ENCODE measurements at places on chromosomes 5 and 9.

- DNase-seq, result no peak
Observed at GRCh38 chr5:6066016-6066415, 312.3 kb downstream of the MED10 start.

DNA sequence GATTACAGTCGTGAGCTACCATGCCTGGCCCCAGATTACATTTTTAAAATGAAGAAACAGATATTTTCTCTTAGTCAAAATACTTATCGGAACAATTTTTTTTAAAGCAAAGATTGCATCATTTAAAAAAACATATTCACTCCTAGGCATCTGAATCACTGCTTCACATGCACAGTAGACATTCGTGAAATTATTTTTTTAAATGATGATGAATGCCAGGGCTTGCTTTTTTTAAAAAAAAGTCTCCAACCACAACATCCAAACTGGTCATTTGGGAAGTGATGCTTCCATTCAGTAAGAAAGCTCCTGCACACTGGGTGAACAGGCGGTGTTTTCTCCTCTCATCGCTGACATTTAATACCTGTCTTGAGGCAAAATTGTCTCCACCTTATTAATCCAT lies 223.0 kb upstream of the DMRT1 start:
- DNase-seq, result peak; percentile 19

- no peak for DNase-seq
Observed at GRCh38 chr9:2153630-2154217, 138.6 kb downstream of the SMARCA2 start.

DNA sequence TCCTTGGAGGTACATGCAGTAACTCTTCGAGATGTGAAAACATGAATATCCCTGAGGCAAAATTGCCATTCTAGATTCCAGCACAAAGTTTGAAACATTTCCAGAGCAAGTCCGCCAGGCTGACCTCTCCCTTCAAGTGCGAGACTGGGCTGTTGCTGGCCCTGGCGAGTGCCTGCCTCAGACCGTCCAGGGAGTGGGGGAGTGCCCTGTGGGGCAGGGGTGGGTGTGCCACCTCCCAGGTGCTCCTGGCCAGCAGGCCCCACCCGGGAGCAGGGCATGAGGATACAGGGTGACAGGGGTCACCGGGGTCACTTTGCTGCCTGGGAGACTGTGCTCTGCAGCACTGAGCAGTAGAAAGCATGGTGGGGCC lies 199.9 kb downstream of the AOPEP start:
- DNase-seq, result no peak

DNA sequence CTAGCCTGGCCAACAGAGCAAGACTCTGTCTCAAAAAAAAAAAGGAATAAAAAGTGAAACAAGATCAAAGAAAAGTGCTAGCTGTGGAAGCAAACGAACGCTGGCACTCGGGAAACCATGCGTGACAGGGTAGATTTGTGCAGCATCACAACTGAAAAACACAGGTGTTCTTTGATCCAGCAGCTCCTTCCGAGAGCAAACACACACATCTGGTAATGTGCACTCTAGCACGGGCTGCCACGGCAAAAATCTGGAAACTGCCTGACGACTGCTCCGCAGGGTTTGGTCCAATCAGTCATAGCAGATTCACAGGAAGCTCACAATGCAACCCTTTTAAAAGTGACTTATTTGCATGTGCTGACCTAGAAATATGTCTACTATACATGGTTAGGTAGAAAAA lies 80.0 kb downstream of the SYK start:
- no peak for DNase-seq

DNA sequence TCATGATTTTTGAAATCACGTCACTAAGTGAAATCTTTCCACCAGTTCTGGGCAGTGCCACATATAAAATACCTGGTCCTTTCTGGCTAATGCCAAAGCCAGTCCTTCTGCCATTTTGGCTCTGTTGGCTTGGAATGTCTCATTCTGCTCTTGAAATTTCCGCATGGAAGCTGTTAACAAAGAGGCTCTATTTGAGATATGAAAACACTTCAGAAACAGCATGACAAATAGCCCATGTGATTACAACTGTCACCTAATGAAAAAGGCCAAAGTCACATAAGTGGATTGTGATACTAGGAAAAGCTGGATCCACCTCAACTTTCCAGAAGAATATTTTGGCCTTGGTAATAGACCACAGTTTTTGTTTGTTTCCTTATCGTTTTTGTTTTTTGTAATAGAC lies 12.8 kb downstream of the GOLGA1 start:
- DNase-seq, result no peak

- DNase-seq, result peak; percentile 77
Observed at GRCh38 chr9:5442400-5443011, 4.8 kb upstream of the PLGRKT start.

DNA sequence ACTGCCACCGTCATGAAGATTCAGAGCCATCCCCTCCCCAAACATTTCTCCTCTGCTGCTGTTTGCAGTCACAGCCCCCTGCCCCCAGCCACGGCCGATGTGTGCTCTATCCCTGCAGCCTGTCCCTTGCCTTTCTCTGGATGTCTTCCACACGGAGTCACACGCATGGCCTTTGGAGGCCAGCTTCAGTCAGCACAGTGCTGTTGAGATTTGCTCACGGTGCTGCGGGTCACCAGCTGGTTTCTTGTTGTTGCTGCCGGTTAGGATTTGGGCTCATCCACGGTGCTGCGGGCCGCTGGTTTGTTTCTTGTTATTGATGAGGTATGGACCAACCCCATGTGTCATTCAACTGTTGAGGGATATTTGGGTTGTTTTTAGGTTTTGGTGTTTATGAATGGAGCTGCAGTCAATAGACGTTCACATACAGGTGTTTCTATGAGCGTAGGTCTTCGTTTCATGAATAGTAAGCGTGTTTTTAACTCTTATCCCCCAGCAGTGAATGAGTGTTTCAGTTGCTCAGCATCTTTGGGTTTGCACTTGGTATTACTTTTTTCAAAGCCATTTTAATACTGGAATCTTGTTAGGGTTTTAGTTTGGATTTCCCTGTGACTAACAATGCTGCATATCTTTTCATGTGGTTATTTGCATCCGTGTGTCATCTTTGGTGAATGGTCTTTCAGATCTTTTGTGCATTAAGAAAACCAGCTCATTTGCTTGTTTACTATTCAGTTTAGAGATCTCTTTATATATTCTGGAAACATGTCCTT lies 57.6 kb downstream of the AHRR start:
- DNase-seq, result peak; percentile 19

DNA sequence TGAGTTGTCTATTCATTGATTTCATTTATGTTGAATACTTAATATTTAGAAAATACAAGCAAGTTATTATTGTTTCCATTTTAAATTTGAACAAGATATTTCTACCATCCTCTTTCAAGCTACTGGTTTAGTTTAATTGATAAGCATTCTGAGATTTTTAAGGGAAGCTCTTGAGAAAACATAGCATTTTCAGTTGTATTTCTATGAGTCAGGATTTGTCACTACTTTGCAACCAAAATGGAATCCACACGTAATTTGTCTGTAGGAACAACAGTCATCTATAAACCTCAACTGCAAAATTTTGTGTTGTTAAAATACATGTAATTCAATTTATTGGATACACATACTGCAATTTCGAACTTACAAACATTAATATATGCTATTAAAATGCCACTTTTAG lies 74.0 kb downstream of the PRR16 start:
- no peak for DNase-seq

DNA sequence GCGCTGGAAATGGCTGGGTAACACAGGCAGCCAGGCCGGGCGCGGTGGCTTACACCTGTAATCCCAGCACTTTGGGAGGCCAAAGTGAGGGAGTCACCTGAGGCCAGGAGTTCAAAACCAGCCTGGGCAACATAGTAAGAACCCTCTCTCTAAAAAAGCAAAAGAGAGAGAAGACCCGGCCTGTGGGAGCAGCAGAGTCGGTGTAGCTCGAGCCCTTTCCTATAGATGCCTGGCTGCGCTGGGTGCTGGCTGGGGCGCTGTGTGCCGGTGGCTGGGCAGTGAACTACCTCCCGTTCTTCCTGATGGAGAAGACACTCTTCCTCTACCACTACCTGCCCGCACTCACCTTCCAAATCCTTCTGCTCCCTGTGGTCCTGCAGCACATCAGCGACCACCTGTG lies 9.2 kb downstream of the UCK1 start:
- no peak for DNase-seq

DNA sequence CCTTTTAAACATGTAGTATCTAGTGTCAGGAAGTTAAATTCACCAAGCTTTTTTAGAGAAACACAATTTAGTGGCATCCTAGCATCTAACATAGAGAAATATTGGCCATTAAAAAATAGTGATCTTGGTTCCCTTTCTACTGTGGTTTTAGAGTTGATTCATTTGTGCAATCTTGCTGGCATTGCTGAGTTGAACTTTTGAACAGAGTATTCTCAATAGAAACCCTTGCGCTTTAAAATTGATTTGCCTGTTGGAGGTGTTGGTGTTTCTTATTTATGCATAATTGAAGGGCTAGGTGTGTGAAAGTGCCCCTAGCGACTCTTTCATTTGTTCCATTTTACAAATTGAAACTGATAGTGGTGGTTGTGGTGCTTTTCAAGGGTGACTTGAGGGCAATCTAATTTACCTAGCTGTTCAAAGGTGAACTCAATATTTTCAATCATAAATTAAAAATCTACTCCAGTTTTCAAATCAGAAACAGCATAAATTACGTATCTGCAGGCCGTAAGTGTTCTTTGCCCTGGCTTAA lies 73.0 kb upstream of the MPDZ start:
- no peak for DNase-seq

GRCh38 chr5:10631316-10631996 lies 67.6 kb downstream of the ANKRD33B start:
- DNase-seq, result no peak

- no peak for DNase-seq
Observed at GRCh38 chr5:92879806-92880543, 701.0 kb downstream of the NR2F1-AS1 start.

- no peak for DNase-seq
Observed at GRCh38 chr5:147616421-147616820, 106.6 kb upstream of the DPYSL3 start.

GRCh38 chr5:35575578-35575977 lies 42.1 kb upstream of the SPEF2 start:
- DNase-seq, result no peak

DNA sequence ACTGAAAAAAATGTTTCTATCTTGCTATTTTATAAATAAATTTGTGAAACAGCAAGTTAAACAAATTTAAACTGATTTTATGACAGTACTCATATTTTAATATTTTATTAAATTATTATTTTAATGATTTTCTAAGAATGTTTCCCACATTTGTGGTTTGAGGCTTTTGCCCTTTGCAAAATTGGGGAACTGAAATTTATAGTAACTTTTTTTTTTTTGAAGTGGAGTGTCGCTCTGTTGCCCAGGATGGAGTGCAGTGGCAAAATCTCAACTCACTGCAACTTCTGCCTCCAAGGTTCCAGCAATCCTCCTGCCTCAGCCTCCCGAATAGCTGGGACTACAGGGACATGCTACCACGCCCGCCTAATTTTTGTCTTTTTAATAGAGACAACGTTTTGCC lies 7.2 kb upstream of the ADGRV1 start:
- no peak for DNase-seq

GRCh38 chr5:36436306-36436705 lies 134.6 kb upstream of the RANBP3L start:
- DNase-seq, result no peak

DNA sequence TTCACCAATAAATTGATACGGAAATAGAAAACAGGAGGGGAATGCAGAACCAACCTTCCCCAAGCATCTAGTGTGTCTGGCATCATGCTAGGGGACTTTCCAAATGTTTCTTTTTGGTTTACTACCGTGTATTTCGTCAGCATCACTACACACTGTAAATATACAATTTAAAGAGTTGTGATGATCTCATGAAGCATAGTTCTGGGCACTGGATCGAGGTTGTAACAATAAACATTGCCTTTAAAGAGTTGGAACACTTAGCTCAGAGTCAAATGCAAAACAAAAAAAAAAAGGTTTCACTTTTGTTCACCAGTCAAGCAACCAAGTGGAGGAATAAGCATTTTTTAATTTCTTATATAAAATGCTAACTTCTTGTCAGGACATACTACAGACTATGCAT lies 2.9 kb upstream of the SCAI start:
- no peak for DNase-seq

DNA sequence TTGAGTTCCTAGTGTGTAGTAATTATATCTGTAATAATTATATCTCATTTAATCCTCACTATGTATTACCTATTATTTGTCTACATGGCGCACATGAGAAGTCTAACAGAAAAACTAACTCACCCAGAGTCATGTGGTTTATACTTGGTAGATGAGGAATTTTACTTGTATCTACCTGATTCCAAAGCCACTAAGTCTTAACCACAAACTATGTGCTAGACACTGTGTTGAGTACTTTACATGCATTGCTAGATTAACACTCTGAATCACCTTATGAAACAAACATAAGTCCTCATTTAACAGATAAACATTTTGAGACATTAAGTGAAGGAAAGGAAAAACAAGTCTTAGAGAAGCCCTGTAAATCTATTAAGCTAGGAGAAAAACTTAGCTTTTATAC lies 404.8 kb downstream of the TLR4 start:
- no peak for DNase-seq

DNA sequence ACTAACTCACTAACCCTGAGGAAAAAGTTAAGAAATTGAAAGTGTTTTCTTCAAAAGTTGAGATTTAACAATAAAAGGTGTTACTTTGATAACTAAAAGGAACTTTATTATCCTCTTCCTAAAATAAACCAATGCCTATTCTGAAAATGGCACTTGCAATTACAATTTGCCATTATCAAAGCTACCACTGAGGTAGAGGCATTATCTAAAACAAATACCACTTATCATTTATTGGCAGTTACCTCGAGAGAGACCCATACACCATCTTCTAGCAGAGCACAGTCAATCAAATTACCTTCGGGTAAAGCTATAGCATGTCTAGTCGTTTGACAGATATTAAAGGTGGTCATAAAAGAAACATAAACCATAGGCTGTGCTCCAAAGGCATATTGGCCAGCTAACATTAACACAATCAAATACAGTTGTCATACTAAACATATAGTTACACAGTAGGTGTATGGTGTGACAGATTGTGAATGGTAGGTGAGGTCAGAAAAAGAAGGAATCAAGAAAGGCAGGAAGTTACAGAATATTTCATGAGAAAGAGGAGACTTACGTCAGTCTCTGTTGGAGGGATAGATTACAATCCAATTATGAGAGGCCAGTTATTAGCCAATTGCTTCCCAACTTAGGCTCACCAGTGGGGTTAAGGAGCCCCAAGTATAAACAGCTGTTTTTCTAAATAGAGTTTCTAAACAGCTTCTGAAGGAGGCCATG lies 56.3 kb downstream of the VCAN start:
- no peak for DNase-seq

DNA sequence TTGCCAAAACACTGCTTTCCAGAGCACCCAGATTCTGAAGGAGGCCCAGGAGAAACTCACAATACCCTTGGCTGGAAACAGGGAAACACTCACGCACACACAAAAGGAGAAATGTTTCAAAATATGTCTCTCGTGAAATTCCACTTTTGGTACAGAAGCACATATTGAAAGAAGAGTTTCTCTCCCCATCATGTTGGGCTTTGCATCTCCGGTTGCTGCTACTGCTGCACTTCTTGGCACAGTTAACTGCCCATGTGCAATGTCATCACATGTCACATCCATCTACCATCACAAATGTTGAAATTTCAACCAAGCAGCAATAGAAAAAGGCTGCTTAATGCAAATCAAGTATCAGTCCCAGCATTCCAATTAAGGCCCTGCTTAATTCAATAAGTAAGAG lies 72.1 kb downstream of the ABCA1 start:
- DNase-seq, result no peak

GRCh38 chr9:106528158-106528557 lies 334.8 kb upstream of the ZNF462 start:
- no peak for DNase-seq
